ENCODE measurements at places on chromosomes 1 and 21.

DNA sequence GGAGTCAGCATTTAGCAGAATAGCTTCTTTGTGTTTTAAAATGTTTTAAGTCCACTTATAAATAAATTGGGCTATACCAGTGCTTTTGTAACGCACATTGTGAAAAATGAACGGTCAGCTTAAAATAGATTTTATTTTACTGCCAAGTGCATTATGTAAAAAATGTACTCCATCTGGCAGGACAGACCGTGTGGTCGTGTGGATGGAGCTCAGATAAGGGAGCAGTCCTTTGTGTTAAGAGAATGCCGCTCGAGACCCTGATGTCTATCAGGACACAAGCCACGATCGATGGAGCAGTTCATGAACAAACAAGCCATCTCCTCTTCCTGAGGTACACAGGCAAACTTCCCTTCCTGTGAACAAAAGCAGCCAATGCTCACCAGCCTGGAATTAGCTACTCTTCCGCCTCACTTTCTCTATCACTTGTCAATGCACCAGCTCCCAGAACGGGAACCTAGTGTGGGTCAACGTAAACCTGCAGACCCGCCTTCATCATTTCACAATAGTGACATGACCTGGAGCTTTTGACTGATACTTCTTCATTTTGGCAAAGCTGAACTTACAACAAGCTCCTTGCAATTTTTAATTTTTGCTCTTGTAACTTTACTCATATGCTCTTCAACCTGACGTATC lies 243.5 kb downstream of the TGFB2 start:
- DNase-seq = no peak

DNA sequence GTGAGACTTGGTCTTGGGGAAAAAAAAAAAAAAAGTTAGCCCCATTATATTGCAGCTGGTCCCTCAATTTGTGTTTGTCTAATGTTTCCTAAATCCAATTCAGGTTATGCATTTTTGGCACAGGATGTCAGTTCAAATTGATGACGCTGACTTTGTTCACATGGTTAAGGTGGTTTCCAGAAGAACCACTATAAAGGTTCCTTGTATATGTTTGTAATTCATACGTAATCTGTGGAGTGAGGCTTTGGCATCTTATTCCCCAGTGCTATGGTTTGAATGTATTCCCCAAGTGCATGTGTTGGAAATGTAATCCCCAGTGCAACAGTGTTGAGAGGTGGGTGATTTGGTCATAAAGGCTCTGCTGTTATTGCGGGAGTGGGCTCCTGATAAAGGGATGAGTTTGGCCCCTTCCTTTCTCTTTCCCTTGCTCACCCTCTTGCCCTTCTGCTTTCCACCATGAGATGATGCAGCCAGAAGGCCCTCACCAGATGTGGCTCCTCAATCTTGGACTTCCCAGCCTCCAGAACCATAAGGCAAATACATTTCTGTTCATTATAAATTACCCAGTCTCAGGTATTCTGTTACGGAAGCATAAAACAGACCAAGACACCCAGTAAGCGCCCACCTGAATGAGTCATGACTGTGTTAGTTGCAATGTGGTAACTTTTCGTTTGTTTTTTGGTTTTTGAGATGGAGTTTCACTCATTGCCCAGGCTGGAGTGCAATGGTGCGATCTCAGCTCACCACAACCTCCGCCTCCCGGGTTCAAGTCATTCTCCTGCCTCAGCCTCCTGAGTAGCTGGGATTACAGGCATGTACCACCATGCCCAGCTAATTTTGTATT lies 19.5 kb upstream of the HLCS start:
- DNase-seq = no peak

DNA sequence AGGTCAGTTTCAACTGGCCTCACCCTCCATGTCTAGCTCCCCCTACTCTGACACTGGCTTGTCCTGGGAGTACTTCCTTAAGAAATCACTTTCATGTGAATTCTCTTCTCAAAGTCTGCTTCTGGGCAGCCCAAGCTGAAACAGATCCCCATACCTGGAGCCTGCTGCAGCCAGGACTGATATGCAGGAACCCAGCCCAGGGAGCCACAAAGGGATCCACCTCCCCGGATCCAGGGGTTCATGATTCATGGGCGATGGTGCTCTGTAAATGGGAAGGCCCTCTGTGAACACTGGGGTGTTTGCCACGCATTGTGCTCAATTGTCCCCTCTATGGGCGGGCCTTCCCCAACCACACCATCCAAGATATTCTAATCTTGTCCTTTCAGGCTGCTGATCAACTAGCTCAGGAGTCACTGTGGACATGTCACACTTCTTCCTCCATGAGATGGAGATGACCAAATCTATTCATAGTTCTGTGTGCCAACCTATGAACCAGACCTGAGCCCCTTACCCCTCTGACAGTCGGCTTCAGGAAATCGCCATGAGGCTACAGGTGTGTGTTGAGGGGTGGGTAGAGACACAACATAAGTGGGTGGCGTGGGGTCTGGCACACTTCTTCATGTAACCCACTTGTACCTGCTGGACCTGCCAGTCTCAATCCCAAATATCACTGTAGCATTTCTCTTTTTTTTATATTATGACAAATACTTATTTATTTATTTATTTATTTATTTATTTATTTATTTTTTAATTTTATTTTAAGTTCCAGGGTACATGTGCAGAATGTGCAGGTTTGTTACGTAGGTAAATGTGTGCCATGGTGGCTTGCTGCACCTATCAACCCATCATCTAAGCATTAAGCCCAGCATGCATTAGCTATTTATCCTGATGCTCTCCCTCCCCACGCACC lies 41.8 kb downstream of the RUNX3 start:
- no peak for DNase-seq

- no peak for DNase-seq
Observed at GRCh38 chr1:112878321-112878720, 77.7 kb downstream of the SLC16A1 start.

- no peak for DNase-seq
Observed at GRCh38 chr1:204818998-204819397, 51.7 kb upstream of the NFASC start.

DNA sequence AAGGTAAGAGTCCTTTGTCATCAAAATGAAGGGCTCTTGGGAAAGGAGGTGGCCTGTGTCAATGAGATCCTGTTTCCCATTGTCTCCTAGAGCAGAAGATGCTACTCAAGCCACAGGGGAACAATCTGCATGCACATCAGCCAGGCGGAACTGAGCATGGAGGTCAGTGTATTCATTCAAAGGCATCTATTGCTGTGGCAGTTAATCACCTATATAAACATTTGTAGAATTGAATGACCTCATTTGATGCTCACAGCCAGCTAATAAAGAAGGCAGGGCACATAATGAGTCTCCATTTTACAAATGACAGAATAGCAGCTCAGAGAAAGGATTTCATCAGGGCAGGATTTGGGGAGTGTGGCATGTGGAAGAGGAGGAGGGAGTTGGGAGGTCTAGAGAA lies 5.7 kb upstream of the FYB2 start:
- no peak for DNase-seq

DNA sequence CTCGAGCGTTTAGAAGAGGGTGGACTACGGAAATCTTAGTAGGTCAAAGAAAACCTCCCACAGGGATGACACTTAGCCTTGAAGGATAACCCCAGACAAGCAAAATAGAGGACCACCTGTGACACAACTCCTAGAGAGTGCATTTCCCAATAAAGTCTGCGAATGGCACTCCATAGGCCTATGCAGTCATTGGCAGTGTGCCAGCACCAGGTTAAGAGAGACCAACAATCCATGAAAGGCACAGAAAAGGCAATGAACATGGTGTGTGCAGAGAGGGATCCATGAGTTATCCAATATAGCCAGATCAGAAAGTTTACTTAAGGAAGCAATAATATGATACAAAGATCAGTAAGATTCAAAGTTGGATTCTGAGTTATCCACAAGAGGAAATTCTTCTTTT lies 45.2 kb upstream of the FMO2 start:
- no peak for DNase-seq

DNA sequence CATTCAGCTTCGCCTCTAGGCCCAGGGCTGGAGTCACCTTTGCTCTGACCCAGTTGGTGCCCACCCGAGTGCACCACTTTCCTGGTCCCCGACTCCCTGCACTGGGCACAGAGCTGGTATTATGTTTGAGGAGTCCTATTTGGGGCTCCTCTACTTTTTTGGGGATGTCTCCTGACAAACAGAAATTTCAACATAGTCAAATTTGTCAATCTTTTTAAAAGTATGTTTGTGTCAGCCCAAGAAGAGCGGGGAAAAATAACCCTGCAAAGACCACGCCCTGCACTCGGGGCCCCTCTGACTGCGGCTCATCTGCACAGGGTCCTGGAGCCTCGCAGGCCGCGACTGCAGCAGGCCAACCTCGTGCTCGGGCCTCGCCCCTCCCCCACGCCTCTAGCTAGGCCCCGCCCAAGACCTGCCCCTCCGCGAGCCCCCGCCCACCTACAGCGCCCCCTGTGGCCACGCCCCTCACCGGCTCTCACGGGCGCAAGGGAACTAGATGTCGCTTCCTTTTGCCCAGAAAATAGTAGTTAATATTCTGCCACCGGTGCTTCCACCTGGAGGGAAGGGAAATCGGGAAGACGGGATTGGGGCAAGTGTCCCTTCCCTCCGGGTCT lies 11.4 kb downstream of the FAM229A start:
- peak; percentile 73 for DNase-seq
